Progenitor cell of endocrine pancreas (in vitro differentiated cells): ENCODE measurements at places on chromosomes 6 and 20.

DNA sequence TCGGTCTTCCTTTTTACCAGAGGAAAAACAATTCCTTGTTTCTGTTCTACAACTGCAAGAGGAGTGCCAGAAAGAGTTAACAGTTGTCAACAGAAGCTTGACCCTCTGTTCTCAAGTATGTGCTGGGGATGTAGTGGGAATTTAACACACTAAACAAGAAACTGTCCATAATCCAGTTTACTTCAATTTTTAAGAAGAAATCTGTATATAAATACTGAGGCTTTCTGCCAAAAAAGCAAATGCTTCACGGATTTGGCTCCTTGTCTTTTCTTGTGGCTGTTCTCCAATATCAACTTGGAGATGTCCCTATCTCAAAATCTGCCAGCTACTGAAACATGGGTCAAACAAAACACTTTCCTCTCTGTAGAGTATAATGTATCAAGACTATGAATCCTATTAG is 26.8 kb downstream of the REV3L start:
- peaks cover 2% of the 10 kb centered on the region for H3K4me1 ChIP-seq
- no peak overlapping the region for H3K4me3 ChIP-seq
- no peak for DNase-seq
- H3K27me3 ChIP-seq = no peaks in the 10 kb centered on the region

- no peaks in the 10 kb centered on the region for H3K36me3 ChIP-seq
- no peak overlapping the region for H3K27ac ChIP-seq
- H3K4me1 ChIP-seq = peaks cover 33% of the 10 kb centered on the region
- DNase-seq = no peak
Measured at GRCh38 chr6:14722001-14722562, 523.8 kb upstream of the JARID2 start.

DNA sequence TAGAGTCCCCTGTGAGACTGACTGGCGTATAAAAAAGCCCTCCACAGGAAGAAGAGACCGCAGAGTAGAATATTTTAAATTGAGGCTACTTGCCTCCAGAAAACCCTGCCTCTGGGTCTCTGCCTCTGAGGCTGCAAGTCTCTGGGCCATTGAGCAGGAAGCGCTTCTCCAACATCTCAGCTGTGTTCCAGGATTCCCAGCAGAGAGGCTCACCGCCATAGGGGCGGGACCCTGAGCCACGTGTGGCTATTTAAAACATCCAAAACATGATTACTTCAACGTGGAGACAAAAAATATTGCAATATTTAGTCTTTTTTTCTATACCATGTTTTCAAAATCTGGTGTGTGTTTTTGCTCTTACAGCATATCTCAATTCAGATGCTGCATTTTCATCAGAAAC is 59.4 kb downstream of the GNAS-AS1 start:
- H3K27ac ChIP-seq = no peak overlapping the region
- DNase-seq = no peak
- no peak overlapping the region for H3K4me3 ChIP-seq
- peaks cover 39% of the 10 kb centered on the region for H3K27me3 ChIP-seq
- no peaks in the 10 kb centered on the region for H3K4me1 ChIP-seq

DNA sequence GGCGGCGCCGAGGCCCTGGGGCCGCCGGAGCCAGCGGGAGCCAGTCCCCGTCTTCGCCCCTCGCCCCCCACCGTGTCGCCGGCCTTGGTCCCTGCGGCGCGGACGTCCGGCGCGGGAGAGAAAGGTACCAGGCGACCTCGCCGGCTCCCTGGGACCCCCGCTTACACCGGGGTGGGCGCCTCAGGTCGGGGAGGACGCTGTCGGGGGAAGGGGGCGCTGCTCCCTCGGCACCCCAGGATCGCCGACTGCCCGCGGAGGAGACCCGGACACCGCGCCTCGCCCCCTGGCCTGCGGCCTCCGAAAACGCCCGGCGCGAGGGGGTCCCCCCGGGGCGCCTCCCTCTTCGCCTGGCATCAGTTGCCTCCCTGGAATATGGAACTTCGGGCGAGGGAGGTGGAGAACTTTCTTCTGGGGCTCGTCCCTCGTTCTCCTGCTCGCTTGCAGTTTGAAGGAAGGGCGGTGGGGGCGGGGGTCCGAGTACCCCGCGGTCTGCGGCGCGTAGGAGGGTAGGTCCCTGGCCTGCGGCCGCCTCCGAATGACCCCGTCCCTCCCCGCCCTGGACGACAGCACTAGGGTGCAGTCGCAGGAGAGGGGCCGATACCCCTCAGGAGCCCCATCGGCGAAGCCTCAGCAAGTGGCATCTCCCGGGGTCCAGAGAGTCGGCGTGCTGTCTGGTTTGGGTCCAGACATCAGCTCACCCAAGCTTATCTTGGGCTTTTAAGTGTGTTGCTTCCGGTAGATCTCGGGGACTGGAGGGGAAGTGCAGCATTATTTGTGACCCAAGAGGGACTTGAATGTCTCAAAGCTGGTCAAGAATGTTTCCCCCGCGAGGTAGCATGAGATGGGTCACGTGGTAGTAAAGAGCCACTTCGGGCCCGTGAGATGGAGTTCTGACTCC is 549 bp downstream of the ANKRD6 start:
- H3K36me3 ChIP-seq = no peaks in the 10 kb centered on the region
- H3K27me3 ChIP-seq = peaks cover 5% of the 10 kb centered on the region
- peak overlapping the region; percentile 63 for H3K27ac ChIP-seq
- peak; percentile 11 for DNase-seq
- H3K4me3 ChIP-seq = peak overlapping the region; percentile 83
- peaks cover 28% of the 10 kb centered on the region for H3K4me1 ChIP-seq

DNA sequence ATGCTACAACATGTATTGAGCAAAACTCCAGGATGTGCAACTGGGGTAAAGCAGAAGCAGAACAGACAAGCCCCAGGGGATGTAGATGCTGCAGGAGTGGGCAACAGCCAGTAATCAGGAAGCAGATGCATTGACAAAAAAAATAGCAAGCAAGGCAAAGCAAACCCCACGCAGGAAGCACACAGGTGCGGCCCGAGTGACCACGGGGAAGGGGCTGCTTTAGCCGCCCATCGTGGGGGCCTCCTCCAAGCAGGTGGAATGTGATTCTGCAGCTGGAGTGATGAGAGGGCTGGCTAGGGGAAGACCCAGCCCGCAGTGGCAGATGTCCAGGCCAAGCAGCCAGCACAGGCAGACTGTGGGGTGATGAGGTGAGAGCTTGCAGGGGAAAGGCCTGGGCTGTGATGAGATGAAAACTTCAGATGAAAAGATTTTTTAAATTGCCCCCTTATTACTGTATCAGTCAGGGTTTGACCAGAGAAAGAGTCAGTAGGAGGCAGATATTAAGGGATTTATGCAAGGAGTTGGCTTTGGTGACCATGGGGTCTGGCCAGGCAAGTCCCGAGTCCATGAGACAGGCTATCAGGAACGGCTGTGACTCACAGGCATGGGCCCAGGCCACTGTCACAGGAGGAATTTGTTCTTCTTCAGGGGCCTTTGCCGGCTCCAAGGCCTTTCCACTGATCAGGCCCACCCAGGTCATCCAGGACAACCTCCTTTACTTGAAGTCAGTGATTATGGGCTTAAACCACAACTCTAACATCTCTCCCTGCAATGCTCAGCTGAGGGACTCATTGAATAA is 207.6 kb downstream of the ANKRD60 start:
- no peak overlapping the region for H3K27ac ChIP-seq
- H3K4me1 ChIP-seq = no peaks in the 10 kb centered on the region
- no peaks in the 10 kb centered on the region for H3K36me3 ChIP-seq
- DNase-seq = no peak
- peaks cover 5% of the 10 kb centered on the region for H3K27me3 ChIP-seq

DNA sequence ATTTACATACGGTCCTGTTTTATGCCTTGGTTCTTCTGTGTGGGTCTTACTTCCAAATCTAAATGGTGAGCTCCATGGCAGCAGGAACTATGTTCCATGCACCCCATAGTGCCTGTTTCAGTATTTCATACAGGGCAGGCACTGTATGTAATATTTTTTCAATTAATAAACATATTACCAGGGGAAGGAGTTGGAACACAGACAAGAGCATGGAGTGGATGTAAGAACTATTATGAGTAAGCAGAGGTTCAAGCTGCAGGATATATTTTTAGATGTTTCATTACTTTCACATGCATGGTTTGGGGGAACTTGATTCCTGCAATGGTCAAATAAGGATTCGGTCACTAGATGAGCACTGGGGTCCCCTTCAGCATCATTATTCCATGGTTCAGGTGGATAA is 108.3 kb downstream of the KIF13A start:
- peaks cover 11% of the 10 kb centered on the region for H3K4me1 ChIP-seq
- H3K27ac ChIP-seq = no peak overlapping the region
- H3K36me3 ChIP-seq = peaks cover 2% of the 10 kb centered on the region
- no peak for DNase-seq
- no peak overlapping the region for H3K4me3 ChIP-seq

GRCh38 chr6:10510592-10511367 is 10.4 kb upstream of the GCNT2 start:
- peaks cover 16% of the 10 kb centered on the region for H3K4me1 ChIP-seq
- no peaks in the 10 kb centered on the region for H3K36me3 ChIP-seq
- H3K4me3 ChIP-seq = no peak overlapping the region
- DNase-seq = peak; percentile 40
- peaks cover 57% of the 10 kb centered on the region for H3K27me3 ChIP-seq
- H3K27ac ChIP-seq = no peak overlapping the region

GRCh38 chr6:52361414-52361944 is 472 bp upstream of the PAQR8 start:
- peak overlapping the region; percentile 3 for H3K27ac ChIP-seq
- H3K27me3 ChIP-seq = peaks cover 20% of the 10 kb centered on the region
- DNase-seq = no peak
- H3K4me1 ChIP-seq = peaks cover 11% of the 10 kb centered on the region

DNA sequence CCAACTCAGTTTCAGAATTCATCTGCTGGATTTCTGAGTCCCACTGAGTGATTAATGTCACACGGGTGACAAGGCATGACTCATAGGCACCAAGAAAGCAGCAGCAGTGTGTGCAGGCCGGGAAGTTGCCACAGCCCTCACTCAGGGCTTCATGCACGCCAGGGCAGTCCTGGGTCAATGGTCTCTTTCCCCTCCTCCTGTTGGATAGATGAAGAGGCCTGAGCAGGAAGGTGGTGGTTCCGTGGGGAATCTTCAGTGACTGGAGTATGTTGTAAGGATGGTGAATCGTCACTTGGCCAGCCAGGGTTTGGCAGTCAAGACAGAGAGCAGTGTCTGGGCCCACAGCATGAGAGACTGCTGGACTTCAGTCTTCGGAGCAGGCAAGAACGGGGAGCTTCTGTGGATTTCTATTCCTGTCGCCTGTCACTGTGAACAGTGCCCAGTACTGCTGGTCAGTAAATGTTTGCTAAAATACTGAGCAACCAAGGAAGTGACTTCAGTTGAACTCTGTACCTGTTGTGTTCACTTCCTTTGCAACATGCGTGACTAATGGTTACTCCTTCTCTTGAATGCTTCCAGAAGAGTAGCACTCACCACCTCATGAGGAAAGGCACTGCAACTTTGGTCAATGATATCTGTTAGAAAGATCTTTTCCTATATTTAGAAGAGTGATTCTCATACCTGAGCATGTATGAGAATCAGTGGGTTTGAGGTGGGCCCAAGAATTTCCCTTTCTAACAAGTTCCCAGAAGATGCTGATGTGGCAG is 62.0 kb upstream of the CD93 start:
- H3K27me3 ChIP-seq = peaks cover 28% of the 10 kb centered on the region
- no peak overlapping the region for H3K4me3 ChIP-seq
- no peak for DNase-seq
- no peak overlapping the region for H3K27ac ChIP-seq
- H3K4me1 ChIP-seq = peaks cover 4% of the 10 kb centered on the region
- H3K36me3 ChIP-seq = no peaks in the 10 kb centered on the region
